ENCODE measurements at places on chromosomes 1 and 21. TPM values are rescaled to one million over a fixed set of nuclear protein-coding genes. Genes with fewer than 3 reads are reported as not detected.

The PTPRC gene
- 3.8 TPM for total RNA-seq

The TNFSF4 gene
- total RNA-seq: 1.9 TPM

The LRRC71 gene
- total RNA-seq: not detected

The CNR2 gene
- not detected for total RNA-seq

The TTC22 gene
- total RNA-seq: not detected

The TFB2M gene
- total RNA-seq: 10.6 TPM

The NPHS2 gene
- total RNA-seq: not detected

The MYOM3 gene
- total RNA-seq: not detected

The TENT5C gene
- total RNA-seq: 2.5 TPM

The MRPL55 gene
- 36.0 TPM for total RNA-seq
